ENCODE measurements at places on chromosomes 6 and 20. TPM values are rescaled to one million over a fixed set of nuclear protein-coding genes. Genes with fewer than 3 reads are reported as not detected.

DNA sequence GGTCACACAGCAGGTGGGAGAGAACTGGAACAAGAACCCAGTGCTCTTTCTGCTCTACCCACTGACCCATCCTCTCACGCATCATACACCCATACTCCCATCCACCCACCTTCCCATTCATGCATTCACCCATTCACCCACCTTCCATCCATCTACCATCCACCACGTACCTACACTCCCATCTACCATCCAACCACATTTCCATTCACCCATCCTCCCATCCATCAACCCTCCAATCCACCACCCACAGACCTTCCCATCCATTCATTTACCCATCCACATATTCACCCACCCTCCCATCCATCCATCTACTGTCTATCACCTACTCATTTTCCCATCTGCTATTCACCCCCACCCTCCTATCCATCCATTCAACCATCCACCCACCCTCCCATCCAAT is 17.2 kb upstream of the RSPO4 start:
- H3K4me1 ChIP-seq = no peaks in the 10 kb centered on the region
- H3K4me3 ChIP-seq = no peak overlapping the region
- H3K36me3 ChIP-seq = no peaks in the 10 kb centered on the region
- H3K27me3 ChIP-seq = no peaks in the 10 kb centered on the region
- DNase-seq = no peak

DNA sequence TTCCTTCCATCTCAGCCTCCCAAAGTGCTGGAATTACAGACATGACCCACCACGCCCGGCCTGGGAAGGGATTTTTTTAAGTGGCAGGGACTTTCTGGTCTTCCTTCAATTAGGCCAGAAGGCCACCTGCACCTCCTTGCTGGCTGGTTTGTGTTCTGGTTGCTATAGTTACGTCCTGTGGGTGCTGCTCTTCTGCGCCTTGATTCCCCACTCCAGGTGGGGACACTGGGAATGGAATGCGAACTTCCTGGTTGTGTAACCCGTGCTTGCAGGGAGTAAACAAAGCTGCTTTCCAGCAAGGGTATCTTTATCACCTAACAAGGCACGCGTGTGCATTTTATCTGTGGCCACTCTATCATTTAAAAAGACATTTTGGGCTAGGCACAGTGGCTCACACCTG is 117.7 kb downstream of the PLEKHG1 start:
- no peaks in the 10 kb centered on the region for H3K27me3 ChIP-seq
- no peak overlapping the region for H3K27ac ChIP-seq
- DNase-seq = no peak

GRCh38 chr20:59804871-59805665 is 128.4 kb downstream of the SYCP2 start:
- no peak overlapping the region for H3K27ac ChIP-seq
- H3K27me3 ChIP-seq = peaks cover 29% of the 10 kb centered on the region

- peaks cover 4% of the 10 kb centered on the region for H3K27me3 ChIP-seq
- no peaks in the 10 kb centered on the region for H3K36me3 ChIP-seq
- H3K4me3 ChIP-seq = no peak overlapping the region
Measured at GRCh38 chr6:75089151-75089897, 116.5 kb downstream of the COL12A1 start.

DNA sequence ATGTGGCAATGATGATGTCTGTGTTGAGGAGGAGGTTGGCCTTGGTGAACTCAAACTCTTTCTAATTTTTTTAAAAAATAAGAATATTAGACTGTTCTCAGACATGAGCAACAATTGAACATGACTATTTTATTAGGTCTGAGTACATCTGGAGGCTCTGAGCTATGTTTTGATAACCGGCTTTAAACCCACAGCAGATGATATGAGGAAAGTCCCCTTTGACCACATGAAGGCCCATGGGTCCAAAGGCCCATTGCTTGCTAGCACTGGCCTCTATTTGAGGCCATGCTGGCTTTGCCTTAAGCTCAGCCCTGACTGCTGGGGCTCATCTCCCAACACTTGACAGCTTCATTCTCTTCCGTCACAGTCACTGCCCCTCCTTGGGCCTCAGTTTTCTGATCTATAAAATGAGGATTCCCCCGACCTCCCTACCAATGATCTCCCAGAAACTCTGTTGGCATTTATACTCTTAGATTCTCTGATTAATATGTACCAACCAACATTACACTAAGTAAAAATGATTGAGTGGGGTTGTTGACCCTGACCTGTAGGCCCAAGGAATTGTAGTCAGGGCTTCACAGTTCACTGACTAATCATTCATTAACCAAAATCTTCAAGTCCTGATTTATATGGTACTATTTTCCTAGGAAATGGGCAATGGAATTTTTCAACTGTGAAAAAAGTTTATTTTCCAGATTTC is 23.9 kb upstream of the TINAG start:
- no peaks in the 10 kb centered on the region for H3K4me1 ChIP-seq
- DNase-seq = no peak
- no peak overlapping the region for H3K4me3 ChIP-seq
- H3K27me3 ChIP-seq = no peaks in the 10 kb centered on the region
- H3K27ac ChIP-seq = no peak overlapping the region

DNA sequence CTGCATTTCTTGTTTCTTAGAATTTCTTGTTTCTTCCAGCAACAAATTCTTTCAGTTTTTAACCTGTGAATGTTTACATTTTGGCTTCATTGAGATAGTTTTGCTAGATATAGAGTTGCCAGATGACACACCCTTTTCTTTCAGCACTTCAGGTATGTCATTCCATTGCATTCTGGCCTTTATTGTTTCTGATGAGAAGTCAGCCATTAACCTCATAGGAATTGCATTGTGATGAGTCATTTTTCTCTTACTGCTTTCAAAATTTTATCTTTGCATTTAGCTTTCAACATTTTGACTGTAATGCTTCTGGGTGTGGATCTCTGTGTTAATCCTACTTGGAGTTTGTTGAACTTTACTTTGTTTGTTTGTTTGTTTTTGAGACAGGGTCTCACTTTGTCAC is 440.3 kb upstream of the HS3ST5 start:
- no peaks in the 10 kb centered on the region for H3K4me1 ChIP-seq
- no peak overlapping the region for H3K4me3 ChIP-seq
- H3K27ac ChIP-seq = no peak overlapping the region
- no peak for DNase-seq
- no peaks in the 10 kb centered on the region for H3K27me3 ChIP-seq
- no peaks in the 10 kb centered on the region for H3K36me3 ChIP-seq

- DNase-seq = no peak
- H3K36me3 ChIP-seq = no peaks in the 10 kb centered on the region
- H3K4me3 ChIP-seq = no peak overlapping the region
Measured at GRCh38 chr6:12490904-12491571, 200.9 kb downstream of the EDN1 start.

- DNase-seq = no peak
- H3K27me3 ChIP-seq = peaks cover 5% of the 10 kb centered on the region
- no peak overlapping the region for H3K27ac ChIP-seq
- no peaks in the 10 kb centered on the region for H3K36me3 ChIP-seq
Measured at GRCh38 chr6:21309807-21310221, 283.7 kb upstream of the SOX4 start.

GRCh38 chr6:100719883-100720682 is 161.0 kb downstream of the ASCC3 start:
- DNase-seq = no peak
- H3K27me3 ChIP-seq = no peaks in the 10 kb centered on the region
- peaks cover 5% of the 10 kb centered on the region for H3K36me3 ChIP-seq
- H3K4me1 ChIP-seq = no peaks in the 10 kb centered on the region
- H3K4me3 ChIP-seq = no peak overlapping the region

DNA sequence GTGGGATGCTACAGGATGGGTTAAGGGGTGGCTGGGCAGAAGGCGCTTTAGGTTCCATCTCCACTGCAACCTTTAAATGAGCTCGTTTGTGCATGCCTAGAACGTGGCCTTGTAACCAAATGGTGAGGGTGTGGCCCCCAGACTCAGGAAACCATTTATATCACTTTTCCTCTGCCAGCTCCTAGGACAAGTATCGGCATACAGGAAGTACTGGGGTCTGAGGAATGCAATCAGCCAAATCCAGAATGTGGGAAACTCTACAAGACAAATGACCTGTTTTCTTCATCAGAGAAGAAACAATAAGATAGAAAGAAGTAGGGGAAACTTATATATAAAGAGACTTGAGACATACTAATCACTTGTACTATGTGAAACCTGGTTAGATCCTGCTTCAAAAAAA is 21.2 kb downstream of the AK9 start:
- H3K27me3 ChIP-seq = no peaks in the 10 kb centered on the region
- no peak for DNase-seq
- no peak overlapping the region for H3K27ac ChIP-seq
- peaks cover 5% of the 10 kb centered on the region for H3K36me3 ChIP-seq
- no peaks in the 10 kb centered on the region for H3K4me1 ChIP-seq

- no peaks in the 10 kb centered on the region for H3K36me3 ChIP-seq
- no peak for DNase-seq
- H3K4me3 ChIP-seq = no peak overlapping the region
- H3K4me1 ChIP-seq = no peaks in the 10 kb centered on the region
Measured at GRCh38 chr6:115830895-115831294, 229.8 kb downstream of the FRK start.

RAET1L gene
- total RNA-seq = not detected

CCDC28A gene
- 20.4 TPM for total RNA-seq

RHAG gene
- not detected for total RNA-seq

ECT2L gene
- 0.06 TPM for total RNA-seq

THBS2 gene
- 0.09 TPM for total RNA-seq

DEFB124 gene
- not detected for total RNA-seq
